ENCODE measurements at places on chromosomes 1 and 21. TPM values are rescaled to one million over a fixed set of nuclear protein-coding genes. Genes with fewer than 3 reads are reported as not detected.

APCS gene
- polyA plus RNA-seq = not detected

NTMT2 gene
- not detected for polyA plus RNA-seq

USP33 gene
- polyA plus RNA-seq = 97.7 TPM

TRAPPC10 gene
- polyA plus RNA-seq = 38.8 TPM

S100A1 gene
- 17.8 TPM for polyA plus RNA-seq

EVA1B gene
- polyA plus RNA-seq = 45.4 TPM

OR2L3 gene
- not detected for polyA plus RNA-seq

RGS8 gene
- 0.12 TPM for polyA plus RNA-seq

GJA9 gene
- polyA plus RNA-seq = 0.39 TPM

CNTN2 gene
- 0.90 TPM for polyA plus RNA-seq

GPR25 gene
- not detected for polyA plus RNA-seq

DNA sequence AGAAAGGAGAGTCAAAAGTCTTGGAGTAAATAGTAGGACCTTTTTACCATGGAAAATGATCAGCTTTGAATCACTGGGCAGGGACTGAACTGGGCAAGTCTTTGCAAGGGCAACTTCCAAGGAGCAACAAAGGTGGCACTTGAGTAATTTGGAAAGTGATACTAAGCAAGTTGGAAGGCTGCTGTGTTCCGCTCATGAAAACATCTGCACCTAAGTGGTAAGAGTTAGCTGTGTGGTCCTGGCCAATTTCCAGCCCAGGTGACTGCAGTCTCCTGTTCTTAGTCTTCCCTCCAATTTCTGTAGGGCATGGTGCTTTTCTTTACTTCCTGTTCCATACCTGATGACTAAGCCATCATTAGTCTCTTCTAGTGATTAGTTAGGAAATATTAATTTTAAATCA, 35.5 kb upstream of the PRDM2 start:
- no peak for DNase-seq

GRCh38 chr21:15414057-15414456, 315.7 kb upstream of the USP25 start:
- DNase-seq = no peak

DNA sequence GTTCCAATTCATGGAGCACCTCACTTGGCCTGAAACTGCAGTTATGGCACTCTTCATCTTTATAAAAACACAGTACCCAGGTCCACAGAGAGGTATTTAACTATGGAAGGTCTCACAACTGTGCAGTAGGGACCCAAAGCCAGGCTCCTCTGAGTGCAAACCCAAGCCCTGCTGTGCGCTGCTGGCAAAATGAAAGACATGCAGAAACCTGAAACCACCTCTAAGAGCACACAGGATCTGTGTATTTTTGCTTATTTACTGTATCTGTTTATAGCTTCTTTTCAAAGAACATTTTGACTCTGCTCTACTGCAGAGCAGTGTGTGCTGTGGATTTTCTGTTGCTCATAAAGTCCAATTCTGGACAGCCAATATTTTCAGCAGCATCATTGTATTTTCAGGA, 166.6 kb downstream of the DSCAM start:
- DNase-seq = no peak

DNA sequence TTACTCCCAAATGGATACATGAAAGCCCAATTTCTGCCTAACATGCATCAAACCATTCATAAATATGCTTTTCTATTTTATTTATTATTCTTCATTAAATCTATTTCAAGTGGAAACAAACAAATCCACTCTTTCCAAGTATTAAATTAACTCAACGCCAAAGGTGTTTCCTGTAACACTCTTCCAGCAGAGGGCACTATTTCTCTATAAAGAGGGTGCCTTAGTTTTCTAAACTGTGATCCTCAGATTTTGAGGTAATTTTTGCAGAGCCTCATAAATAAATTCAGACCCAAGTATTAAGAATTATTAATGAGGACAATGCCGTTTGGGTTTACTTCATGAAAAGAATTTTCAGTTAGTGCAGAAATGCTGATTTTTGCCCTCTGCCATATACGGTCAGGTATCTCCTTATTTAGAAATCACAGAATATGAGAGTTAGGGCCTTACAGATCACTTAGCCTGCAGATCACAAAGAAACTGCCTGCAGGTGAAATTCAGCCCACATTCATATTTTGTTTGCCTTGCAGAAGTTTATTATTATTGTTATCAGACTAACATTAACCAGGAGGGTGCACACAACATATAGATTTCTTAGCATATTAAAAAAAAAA, 40.1 kb upstream of the MYSM1 start:
- peak; percentile 56 for DNase-seq

GRCh38 chr1:219385787-219386427, 212.2 kb downstream of the LYPLAL1 start:
- DNase-seq = peak; percentile 30

GRCh38 chr1:47334765-47335435, 1.3 kb downstream of the CMPK1 start:
- DNase-seq = no peak

DNA sequence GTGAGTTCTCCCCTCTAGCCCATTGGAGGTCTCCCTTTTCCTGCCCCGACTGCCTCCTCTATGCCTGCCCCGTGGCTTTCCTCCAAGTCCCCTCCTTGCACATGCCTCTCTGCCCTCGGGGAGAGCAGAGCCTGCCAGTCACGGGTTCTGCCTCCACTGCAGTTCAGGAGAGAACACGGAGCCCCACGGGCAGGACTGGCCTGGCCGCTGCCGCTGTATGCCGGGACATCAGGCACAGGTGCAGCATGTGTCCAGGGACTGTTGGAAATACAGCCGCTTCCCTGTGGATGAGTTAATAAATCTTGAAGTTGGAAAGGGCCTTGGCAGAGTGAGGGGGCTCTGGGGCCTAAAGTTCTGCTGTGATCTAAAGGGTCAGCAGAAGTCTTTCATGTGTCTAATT, 676.6 kb downstream of the MATN1 start:
- no peak for DNase-seq

DNA sequence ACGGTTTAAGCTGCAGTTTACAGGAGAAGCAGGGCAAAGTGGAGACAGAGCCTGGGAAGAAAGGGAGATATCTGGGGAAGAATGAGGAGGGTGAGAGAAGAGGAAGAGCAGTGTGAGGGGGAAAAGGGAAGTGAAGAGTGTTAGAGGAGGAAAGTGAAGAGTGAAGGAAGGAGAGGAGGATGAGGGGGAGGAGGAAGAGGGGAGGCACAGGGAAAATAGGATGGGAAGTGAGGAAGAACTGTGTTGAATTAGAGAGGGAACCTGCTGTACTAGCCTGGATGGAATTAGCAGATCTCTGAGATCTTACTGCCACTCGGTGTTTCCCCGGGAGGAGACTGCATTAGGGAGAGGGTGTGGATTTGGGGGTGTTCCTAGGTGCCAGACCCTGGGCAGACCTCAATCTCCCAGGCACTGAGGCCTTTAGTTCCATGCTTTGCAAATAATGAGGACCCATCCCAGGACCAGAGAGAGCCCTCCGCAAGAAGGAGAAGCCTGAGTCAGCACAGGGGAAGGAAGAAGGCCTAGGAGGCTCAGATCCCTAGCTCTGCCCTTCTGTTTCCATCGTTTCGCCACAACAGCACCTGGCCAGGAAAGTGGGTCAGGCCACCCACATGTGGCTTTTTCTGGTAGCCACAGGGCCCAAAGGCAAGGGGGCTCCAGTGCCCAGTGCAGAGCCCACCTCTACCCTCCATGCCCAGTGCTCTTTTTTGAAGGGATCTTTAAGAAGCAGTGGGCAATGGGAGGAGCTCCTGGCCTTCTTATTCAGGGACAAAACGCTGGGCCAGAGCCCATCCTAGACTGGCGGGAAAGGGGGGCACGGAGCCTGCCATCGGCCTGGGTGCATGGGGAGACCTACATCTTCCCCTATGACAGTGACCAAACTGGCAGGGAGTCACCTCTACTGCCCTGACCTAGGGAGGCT, 2.0 kb downstream of the LRRN2 start:
- DNase-seq = no peak

GRCh38 chr21:33080776-33081175, 10.8 kb downstream of the OLIG1 start:
- DNase-seq = no peak

DNA sequence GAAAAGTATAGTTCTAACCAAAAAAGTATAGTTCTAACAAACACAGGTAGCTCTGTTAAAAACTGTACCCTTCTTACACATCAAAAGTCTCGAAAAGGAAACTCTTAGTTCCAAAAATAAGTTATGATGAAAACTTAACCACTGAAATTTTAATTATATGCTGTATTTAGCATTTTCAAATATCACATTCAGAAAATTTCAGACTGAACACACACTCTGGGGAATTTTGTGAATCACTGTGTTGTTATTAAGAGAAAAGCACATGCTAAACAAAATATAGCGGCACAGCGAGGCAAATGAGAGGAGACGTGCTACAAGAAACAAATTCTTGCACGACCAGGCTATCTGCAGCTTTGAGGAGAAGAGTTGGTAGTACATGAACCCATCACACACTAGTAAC, 30.4 kb downstream of the VAV3 start:
- no peak for DNase-seq

- no peak for DNase-seq
Observed at GRCh38 chr1:30420519-30421050, 302.8 kb downstream of the MATN1 start.

DNA sequence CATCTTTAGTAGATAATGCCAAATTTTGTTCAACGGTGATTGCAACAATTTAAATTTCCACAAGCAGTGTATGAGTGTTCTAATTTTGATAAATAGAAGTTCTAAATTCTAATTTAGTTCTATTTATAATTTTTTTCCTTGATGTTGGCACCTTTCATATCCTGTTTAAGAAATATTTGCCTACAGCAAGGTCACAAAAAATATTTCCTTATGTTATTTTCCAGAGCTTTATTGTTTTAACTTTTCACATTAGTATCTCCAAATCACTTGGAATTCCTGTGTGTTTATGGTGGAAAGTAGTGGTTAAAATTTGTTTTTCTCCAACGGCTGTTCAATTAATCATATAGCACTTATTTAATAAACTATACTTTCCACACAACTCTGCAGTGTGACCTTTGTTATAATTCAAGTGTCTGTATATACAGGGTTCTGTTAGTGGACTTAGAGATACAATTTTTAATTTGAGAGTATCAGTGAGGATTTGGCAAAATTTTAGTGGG, 94.3 kb upstream of the CD55 start:
- DNase-seq = no peak

DNA sequence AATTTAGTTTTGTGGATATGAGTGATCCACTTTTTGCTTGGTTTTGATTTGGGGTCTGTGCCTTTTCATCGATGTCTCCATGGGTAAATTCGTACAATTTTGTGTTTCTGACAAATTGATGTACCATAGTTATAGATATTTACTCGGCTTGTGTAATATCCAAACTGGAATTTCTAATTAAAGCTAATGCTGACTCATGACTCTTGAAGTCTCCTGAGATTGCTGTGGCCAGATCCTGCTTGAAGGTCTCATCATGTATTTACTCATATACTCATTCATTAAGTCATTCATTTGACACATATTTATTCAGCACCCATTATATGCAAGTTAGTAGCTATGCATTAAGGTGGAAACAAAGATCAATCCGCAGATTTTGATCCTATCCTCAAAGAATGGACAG, 423.2 kb downstream of the RWDD3 start:
- no peak for DNase-seq

GRCh38 chr1:109322974-109323373, 16.2 kb upstream of the MYBPHL start:
- no peak for DNase-seq

DNA sequence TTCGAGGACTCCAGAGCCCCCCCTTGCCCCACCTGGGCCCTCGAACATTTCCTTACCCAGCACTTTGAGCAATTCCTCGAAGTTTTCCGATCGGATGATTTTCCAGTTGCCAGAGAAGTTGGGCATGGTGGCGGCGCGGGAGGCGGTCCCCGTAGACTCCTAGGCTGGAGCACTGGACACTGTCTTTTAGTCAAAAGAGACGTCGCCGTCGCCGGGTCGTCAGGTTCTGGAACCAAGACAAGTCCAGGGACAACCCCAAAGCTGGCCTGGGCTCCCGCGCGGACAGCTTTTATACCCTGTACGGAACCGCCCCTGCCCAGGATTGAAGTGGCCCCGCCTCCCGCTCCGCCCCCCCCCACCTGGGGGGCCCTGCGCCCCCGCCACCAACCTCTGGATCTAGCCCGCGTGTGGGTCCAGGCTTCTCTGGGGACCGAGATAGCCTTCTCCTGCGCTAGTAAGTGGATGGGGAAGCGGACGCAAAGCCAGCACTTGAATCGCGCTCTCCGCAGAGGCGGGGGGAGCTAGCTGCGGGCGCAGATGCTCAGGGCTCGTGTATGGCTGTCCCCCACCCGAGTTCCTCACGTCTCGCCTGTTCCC, at the start of gene CRABP2:
Gene CRABP2 (minus strand): TSS at position 263 of the 597 bp plus-strand sequence. CDS start 137 bp downstream, at position 126.
- no peak for DNase-seq

GRCh38 chr1:152679459-152679858, 4.4 kb downstream of the LCE2C start:
- DNase-seq = no peak

- DNase-seq = no peak
Observed at GRCh38 chr1:239125893-239126292, 260.5 kb upstream of the CHRM3 start.

DNA sequence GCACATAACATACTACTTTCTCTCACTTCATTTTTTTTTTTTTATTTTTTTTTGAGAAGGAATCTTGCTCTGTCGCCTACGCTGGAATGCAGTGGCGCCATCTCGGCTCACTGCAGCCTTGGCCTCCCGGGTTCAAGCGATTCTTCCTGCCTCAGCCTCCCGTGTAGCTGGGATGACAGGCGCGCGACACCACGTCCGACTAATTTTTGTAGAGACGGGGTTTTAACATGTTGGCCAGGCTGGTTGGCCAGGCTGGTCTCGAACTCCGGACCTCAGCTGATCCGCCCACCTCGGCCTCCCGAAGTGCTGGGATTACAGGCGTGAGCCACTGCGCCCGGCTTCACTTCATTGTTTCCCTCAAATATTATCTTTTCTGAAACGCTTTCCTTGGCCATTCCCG, 573 bp upstream of the PEX19 start:
- DNase-seq = no peak

- DNase-seq = no peak
Observed at GRCh38 chr1:64479874-64480273, 9.9 kb downstream of the CACHD1 start.

DNA sequence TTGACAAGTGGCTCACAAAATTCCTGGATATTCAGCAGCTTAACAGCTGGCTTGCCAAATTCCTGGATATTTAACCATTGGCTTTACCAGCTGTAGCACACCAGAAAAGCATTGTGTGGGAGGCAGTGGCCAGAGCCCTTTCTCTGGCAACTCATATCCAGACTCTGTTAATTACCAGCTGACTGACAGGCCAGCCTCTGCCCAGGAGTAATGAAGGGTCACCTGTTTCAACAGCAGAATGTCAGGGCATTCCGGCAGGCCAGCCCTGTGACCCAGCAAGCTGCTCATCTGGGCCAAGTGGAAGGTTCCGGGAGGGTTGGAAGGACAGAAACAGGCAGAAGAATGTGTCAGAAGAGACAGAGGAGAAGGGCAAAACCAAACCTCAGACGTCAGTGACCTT, 35.2 kb upstream of the KIRREL1 start:
- DNase-seq = no peak

GRCh38 chr1:26378088-26378878, 5.7 kb upstream of the ZNF683 start:
- no peak for DNase-seq

GRCh38 chr1:44293761-44294315, 61.2 kb downstream of the ERI3 start:
- DNase-seq = no peak
